ENCODE measurements at places on chromosomes 11 and 22. TPM values are rescaled to one million over a fixed set of nuclear protein-coding genes. Genes with fewer than 3 reads are reported as not detected.

PDGFB gene
- 24.1 TPM for total RNA-seq

PHOX2A gene
- not detected for total RNA-seq

KRTAP5-8 gene
- not detected for total RNA-seq

PDE3B gene
- 49.2 TPM for total RNA-seq

FAM180B gene
- total RNA-seq, result not detected

PDGFD gene
- total RNA-seq, result 17.8 TPM

CAVIN3 gene
- total RNA-seq, result 57.2 TPM

ZNF408 gene
- 6.5 TPM for total RNA-seq

LMO2 gene
- 9.6 TPM for total RNA-seq

DNA sequence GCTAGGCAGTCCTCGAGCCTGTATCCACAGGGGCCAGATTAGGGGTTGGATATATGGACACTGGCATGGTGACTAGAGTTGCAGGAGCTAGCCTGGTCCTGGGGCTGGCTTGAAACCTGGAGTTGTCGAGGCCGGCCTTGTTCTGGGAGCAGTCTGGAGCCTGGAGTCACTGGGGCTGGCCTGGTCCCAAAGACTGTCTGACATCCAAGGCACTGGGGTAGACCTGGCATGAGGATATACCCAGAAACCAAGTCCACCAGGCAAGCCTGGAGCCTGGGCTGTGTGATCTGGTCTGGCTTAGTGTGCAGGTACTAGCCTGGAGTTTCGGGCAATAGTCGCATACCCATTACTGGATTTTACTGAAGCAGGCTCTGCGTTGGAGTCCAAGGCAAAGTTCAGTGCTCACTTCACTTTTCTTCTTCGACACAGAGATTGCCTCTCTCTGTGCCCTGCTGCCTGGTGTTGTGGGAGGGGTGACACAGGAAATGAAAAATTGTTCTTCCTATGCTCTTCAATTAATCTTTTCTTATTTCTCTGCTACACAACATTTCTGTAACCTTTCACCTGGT is 4.3 kb upstream of the GLYATL1 start:
- no peaks in the 10 kb centered on the region for H3K27me3 ChIP-seq
- H3K36me3 ChIP-seq, result no peaks in the 10 kb centered on the region
- H3K27ac ChIP-seq, result no peak overlapping the region
- no peaks in the 10 kb centered on the region for H3K4me1 ChIP-seq
- DNase-seq, result no peak
- H3K4me3 ChIP-seq, result no peak overlapping the region

GRCh38 chr11:62539238-62539925 is 7.2 kb downstream of the AHNAK start:
- H3K36me3 ChIP-seq, result peaks cover 24% of the 10 kb centered on the region
- peak; percentile 63 for DNase-seq
- H3K4me1 ChIP-seq, result peaks cover 74% of the 10 kb centered on the region
- H3K4me3 ChIP-seq, result peak overlapping the region; percentile 92
- H3K27me3 ChIP-seq, result no peaks in the 10 kb centered on the region

DNA sequence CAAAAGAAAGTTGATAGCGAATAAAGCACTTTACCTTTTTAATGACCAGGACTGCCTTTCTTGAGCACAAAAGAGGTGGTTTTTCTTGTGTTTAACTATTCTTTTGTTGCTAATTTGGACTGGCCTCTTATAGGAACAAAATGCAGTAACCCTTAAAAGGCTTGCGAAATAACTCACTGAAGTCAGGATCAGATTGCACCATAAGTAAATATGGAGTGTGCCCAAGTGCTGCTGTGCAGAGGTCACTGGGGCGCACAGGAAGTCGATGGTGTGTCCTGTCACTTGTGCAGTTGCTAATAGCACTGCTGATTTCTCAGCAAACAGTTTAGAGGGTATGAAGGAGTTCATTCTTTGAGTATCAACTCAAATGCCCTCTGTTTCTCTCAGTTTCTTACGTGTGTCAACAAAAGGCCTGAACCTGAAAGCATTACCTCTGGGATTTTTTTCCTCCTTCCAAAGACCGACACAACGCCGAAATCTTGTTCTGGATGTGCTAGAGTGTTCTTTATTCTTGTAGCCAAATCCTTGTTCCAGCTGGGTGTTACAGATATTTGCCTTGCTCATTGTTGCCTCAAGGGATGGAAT is 71.3 kb downstream of the ATXN10 start:
- H3K27ac ChIP-seq, result no peak overlapping the region
- no peaks in the 10 kb centered on the region for H3K27me3 ChIP-seq
- H3K4me1 ChIP-seq, result peaks cover 21% of the 10 kb centered on the region
- no peak overlapping the region for H3K4me3 ChIP-seq
- peak; percentile 30 for DNase-seq

DNA sequence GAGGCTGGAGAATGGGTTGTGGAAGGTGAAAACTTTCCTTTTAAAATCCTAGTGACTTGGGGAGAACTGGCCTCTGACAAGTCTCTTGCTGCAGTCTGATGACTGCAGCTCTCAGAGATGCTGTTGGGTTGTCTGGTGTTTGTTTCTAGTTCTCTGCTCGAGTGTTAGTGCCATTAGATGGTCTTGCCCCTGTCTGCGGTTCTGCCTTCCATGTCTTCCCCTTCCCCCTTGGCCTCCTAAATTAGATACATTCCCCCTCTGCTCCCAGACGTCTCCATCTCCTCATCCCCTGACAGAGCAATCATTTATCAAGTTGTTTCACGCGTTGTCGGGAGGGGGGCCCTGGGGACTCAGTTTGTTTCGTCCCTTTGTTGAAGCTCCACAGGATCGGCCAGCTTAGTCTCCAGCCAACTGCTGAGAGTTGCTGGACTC is 67.7 kb downstream of the CECR2 start:
- H3K36me3 ChIP-seq, result no peaks in the 10 kb centered on the region
- no peak overlapping the region for H3K4me3 ChIP-seq
- no peaks in the 10 kb centered on the region for H3K4me1 ChIP-seq
- no peak overlapping the region for H3K27ac ChIP-seq

DNA sequence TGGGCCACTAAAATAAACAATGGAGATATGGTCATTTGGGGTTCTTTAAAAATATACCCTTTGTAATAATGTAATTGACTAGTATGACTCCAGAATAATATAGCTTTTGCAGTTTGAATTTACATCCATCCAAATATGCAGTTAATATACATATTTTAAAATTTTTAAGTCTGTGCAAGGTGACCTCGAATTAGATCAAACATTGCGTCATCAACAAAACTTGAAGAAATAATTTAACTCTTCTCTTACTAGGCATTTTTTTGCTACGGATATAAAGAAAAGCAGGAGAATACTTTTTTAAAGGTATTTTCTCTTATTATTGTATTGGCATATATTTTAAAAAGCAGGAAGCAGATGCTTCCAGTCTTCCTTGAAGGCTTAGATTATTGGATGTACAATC is 10.7 kb downstream of the OR51A4 start:
- DNase-seq, result no peak
- no peaks in the 10 kb centered on the region for H3K27me3 ChIP-seq
- no peak overlapping the region for H3K27ac ChIP-seq
- no peak overlapping the region for H3K4me3 ChIP-seq
- no peaks in the 10 kb centered on the region for H3K36me3 ChIP-seq

GRCh38 chr11:58070585-58070984 is 39.8 kb downstream of the OR6Q1 start:
- no peak overlapping the region for H3K27ac ChIP-seq
- no peaks in the 10 kb centered on the region for H3K4me1 ChIP-seq
- no peaks in the 10 kb centered on the region for H3K36me3 ChIP-seq
- no peak overlapping the region for H3K4me3 ChIP-seq
- no peaks in the 10 kb centered on the region for H3K27me3 ChIP-seq
- DNase-seq, result no peak

DNA sequence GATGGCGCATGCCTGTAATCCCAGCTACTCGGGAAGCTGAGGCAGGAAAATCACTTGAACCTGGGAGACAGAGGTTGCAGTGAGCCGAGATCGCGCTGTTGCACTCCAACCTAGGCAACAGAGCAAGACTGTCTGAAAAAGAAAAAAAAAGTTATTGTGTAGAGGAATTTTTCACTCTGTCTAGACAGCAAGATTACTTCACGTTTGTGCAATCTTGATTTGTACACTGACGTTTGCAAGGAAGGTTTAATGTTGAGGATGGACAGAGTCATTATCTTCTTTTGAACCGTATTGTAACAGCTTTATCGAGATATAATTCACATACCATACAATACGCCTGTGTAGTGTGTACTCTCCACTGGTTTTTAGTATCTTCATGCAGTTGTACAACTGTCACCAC is 3.7 kb downstream of the CTTN start:
- H3K36me3 ChIP-seq, result peaks cover 24% of the 10 kb centered on the region
- H3K27me3 ChIP-seq, result peaks cover 6% of the 10 kb centered on the region
- no peak for DNase-seq
- H3K27ac ChIP-seq, result no peak overlapping the region
- H3K4me1 ChIP-seq, result peaks cover 53% of the 10 kb centered on the region

GRCh38 chr11:23729088-23729487 is 767.8 kb upstream of the LUZP2 start:
- no peak for DNase-seq
- H3K27me3 ChIP-seq, result no peaks in the 10 kb centered on the region
- no peak overlapping the region for H3K27ac ChIP-seq
- H3K36me3 ChIP-seq, result no peaks in the 10 kb centered on the region

GRCh38 chr11:64063777-64064176 is 28.0 kb downstream of the FLRT1 start:
- H3K27ac ChIP-seq, result no peak overlapping the region
- H3K27me3 ChIP-seq, result peaks cover 50% of the 10 kb centered on the region
- H3K4me3 ChIP-seq, result no peak overlapping the region
- peaks cover 12% of the 10 kb centered on the region for H3K4me1 ChIP-seq

GRCh38 chr11:12569499-12570425 is 104.5 kb upstream of the TEAD1 start:
- DNase-seq, result no peak
- no peaks in the 10 kb centered on the region for H3K36me3 ChIP-seq
- H3K27ac ChIP-seq, result no peak overlapping the region
- no peaks in the 10 kb centered on the region for H3K4me1 ChIP-seq
- no peaks in the 10 kb centered on the region for H3K27me3 ChIP-seq

GRCh38 chr22:31137721-31138120 is 2.6 kb downstream of the PLA2G3 start:
- peaks cover 14% of the 10 kb centered on the region for H3K4me1 ChIP-seq
- H3K27me3 ChIP-seq, result peaks cover 9% of the 10 kb centered on the region
- no peak overlapping the region for H3K27ac ChIP-seq

DNA sequence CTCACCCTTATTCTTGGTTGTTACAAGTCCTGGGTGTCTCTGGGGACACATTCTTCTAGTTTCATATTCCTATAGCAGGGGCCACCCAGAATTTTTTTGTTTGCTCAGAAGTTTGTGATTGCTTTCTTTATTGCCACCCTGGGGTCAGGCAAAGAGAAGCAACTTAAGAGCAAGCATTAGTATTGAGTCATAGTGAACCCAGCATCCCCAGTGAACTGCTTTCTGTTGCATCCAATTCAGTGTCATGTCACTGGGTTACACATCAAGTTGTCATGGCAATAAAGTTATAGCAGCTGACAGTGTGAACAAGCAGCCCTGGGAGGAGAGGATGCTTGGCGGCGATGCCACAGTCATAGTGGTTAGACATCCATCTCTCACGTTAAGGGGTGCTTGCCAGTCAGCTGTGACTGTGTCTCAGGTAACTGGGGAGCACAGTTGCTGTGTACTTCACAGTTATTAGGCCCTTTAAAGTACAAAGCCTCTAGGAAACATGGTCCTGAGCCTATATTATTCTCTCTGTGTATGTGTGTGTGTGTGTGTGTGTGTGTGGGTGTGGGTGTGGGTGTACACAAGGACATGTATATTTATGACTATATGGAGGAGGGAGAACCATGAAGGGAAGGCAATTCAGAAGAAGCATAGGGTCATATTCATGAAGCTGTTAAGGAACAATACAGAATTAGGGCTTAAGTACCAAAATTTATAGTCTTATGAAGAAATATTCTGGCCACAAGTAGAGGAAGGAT is 52.5 kb downstream of the TRIM44 start:
- DNase-seq, result no peak
- H3K4me1 ChIP-seq, result no peaks in the 10 kb centered on the region
- no peaks in the 10 kb centered on the region for H3K27me3 ChIP-seq
- no peaks in the 10 kb centered on the region for H3K36me3 ChIP-seq
- no peak overlapping the region for H3K27ac ChIP-seq

DNA sequence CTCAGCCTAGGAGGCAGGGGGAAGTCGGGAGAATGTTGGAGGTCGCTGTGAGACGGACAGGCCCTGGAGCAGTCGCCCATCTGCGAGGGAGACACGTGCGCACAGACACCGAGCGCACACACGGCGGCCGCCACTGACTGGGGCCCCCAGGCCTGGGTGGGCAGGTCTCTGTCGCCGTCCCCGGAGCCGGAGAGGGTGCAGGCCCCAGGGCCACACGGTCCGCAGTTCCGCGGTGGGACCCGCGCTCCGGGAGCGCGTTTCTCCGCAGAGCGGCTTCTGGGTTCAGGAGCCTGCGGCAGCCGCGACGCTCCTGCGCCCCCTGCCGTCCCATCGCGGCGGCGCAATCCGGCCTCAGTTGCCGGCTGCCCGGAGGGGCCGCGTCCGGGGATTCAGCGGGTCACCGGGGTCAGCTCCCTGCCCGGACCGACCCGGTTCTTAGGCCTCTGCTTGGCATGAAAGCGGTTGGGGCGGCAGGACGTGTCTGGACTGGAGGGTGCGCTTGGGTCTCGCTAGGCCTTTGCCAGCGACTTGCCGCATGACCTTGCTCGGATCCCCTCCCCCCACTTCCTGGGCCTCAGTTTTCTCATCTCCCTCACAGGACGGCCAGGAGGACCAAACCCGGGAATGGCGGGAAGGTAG is 31.2 kb downstream of the PDE2A start:
- peak overlapping the region; percentile 68 for H3K27ac ChIP-seq
- peak; percentile 88 for DNase-seq
- H3K4me1 ChIP-seq, result peaks cover 36% of the 10 kb centered on the region
- H3K4me3 ChIP-seq, result peak overlapping the region; percentile 60
- H3K36me3 ChIP-seq, result no peaks in the 10 kb centered on the region

- no peak for DNase-seq
- H3K27me3 ChIP-seq, result no peaks in the 10 kb centered on the region
- no peaks in the 10 kb centered on the region for H3K4me1 ChIP-seq
- no peak overlapping the region for H3K4me3 ChIP-seq
- no peak overlapping the region for H3K27ac ChIP-seq
Observed at GRCh38 chr11:131397675-131398074, 27.3 kb downstream of the NTM start.

DNA sequence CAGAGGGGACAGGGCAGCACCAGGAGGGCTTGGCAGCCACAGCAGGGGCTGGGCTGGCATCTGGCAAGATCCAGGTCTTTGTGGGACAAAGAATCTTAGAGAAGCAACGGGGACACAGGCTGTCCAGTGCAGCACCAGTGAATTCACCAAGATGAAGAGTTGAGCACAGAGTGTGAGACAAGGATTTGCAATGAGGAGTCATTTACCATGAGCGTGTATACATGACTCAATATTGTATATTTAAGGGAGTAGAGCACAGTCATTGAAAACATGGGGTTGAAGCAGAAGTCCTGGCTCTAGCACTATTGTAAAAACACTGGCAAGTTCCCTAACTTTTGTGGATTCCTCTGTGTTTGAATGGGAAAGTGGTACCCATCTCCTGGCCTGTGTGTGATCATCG is 3.5 kb downstream of the APOL1 start:
- peak overlapping the region; percentile 72 for H3K4me3 ChIP-seq
- H3K27ac ChIP-seq, result no peak overlapping the region
- H3K36me3 ChIP-seq, result no peaks in the 10 kb centered on the region
- no peaks in the 10 kb centered on the region for H3K27me3 ChIP-seq
- DNase-seq, result no peak

Data from stomach (tissue), 19 donors.